Activated CD4-positive, alpha-beta T cell treated with anti-CD3 and anti-CD28 coated beads for 36 hours (primary cell): ENCODE measurements at places on chromosomes 7 and 10. TPM values are rescaled to one million over a fixed set of nuclear protein-coding genes. Genes with fewer than 3 reads are reported as not detected.

Gene H2BK1
- total RNA-seq = not detected

Gene PDLIM1
- total RNA-seq = 0.34 TPM

Gene ZNF722
- total RNA-seq = not detected

Gene GGCT
- 48.8 TPM for total RNA-seq

Gene SFTPA1
- not detected for total RNA-seq

Gene GNGT1
- total RNA-seq = not detected

Gene CLRN3
- total RNA-seq = not detected

Gene KLHDC10
- 14.2 TPM for total RNA-seq

Gene PNLIPRP2
- total RNA-seq = not detected

DNA sequence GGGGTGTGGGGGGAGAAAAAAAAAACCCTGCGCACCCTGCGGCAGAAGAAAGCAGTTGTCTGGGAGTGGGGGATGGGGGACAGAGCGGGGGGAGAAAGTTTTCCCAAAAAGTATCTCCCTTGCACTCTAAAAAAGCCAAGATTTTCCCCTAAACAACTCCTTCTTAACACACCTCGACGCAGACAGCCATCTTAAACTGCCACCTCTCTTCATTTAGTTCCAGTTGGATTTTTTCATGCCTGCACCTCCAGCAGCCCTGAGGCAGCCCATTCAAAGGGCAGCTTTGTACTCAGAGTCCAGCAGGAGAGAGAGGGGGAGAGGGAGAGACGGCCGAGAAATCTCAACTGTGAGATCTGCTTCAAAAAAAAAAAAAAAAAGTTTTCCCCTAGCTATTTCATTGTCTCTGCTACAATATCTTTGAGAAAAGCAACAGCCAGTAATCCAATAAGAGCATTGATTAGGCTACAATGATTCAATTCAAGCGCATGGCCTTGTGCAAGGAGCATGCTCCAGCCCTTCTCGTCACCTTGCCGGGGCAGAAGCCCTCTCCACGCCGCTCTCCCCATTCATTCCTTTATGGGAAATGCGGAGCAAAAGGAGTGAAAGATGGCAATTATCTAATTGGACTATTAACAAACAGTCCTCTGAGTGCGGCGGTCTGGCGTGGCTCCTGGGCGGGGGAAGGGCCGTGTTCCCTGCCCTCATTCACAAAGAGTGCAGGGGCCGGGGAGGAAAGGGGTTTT, 939 bp upstream of the VAX1 start:
- no peak overlapping the region for H3K27ac ChIP-seq
- H3K27me3 ChIP-seq = peaks cover 62% of the 10 kb centered on the region
- H3K4me3 ChIP-seq = no peak overlapping the region
- DNase-seq = no peak
- H3K4me1 ChIP-seq = peaks cover 12% of the 10 kb centered on the region

DNA sequence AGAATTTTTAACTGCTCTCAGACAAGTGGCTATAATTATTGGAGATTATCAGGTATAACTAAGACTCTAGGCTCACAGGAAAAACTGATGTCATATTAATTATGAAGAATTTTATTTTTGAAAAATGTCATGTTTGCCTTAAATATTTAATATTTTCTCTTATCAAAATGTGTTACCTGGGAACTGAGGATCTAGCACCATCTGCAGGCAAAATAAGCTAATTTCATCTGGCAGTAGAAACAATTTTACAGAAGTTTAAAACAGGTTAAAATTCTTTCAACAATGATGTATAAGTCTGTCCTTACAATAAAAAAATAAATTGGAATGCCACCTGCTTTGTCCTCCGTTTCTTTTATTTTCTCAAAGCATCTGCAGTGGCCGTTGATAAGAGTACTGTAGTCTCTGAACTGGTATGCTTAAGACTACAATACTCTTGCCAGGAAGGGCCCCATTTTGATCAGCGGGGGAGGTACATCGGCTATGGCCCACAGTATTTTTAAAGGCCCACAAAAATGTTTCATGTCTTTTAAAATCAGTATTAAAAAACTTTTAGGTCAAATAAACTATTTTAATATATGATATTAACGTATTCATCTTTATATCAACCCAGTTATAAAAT, 81.3 kb downstream of the VWDE start:
- no peak overlapping the region for H3K27ac ChIP-seq
- no peaks in the 10 kb centered on the region for H3K27me3 ChIP-seq
- H3K4me1 ChIP-seq = no peaks in the 10 kb centered on the region
- no peak overlapping the region for H3K4me3 ChIP-seq
- DNase-seq = peak; percentile 7

- H3K36me3 ChIP-seq = no peaks in the 10 kb centered on the region
- H3K4me1 ChIP-seq = no peaks in the 10 kb centered on the region
- no peak overlapping the region for H3K4me3 ChIP-seq
Measured at GRCh38 chr7:14092331-14092730, 102.9 kb upstream of the ETV1 start.

DNA sequence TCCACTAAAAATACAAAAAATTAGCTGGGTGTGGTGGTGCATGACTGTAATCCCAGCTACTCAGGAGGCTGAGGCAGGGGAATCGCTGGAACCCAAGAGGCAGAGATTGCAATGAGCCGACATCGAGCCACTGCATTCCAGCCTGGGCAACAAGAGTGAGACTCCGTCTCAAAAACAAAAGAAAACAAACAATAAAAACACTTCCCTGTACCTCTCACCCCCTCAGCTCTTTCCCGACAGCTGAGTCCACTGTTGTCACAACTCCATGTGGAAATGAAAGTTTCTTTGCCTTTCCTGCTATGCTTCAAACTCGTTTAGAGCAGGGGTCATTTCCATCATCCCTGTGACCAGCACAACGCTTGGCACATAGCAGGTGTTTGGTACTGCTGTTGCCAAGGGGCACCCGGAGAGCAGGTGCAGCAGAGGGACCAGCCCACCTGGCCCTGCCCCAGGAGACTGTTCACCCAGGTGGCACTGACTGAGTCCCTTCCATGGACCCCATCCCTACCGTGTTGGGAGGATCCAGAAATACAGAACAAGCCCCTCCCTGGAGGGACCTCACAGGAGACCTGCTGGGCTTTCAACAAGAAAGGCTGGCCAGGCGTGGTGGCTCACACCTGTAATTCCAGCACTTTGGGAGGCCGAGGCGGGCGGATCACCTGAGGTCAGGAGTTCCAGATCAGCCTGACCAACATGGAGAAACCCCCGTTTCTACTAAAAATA, 4.9 kb downstream of the TMEM130 start:
- H3K36me3 ChIP-seq = no peaks in the 10 kb centered on the region
- H3K27ac ChIP-seq = no peak overlapping the region
- no peak for DNase-seq
- H3K4me1 ChIP-seq = no peaks in the 10 kb centered on the region
- H3K27me3 ChIP-seq = peaks cover 11% of the 10 kb centered on the region

GRCh38 chr7:69820479-69821192, 222.4 kb downstream of the AUTS2 start:
- no peak overlapping the region for H3K4me3 ChIP-seq
- H3K36me3 ChIP-seq = no peaks in the 10 kb centered on the region

DNA sequence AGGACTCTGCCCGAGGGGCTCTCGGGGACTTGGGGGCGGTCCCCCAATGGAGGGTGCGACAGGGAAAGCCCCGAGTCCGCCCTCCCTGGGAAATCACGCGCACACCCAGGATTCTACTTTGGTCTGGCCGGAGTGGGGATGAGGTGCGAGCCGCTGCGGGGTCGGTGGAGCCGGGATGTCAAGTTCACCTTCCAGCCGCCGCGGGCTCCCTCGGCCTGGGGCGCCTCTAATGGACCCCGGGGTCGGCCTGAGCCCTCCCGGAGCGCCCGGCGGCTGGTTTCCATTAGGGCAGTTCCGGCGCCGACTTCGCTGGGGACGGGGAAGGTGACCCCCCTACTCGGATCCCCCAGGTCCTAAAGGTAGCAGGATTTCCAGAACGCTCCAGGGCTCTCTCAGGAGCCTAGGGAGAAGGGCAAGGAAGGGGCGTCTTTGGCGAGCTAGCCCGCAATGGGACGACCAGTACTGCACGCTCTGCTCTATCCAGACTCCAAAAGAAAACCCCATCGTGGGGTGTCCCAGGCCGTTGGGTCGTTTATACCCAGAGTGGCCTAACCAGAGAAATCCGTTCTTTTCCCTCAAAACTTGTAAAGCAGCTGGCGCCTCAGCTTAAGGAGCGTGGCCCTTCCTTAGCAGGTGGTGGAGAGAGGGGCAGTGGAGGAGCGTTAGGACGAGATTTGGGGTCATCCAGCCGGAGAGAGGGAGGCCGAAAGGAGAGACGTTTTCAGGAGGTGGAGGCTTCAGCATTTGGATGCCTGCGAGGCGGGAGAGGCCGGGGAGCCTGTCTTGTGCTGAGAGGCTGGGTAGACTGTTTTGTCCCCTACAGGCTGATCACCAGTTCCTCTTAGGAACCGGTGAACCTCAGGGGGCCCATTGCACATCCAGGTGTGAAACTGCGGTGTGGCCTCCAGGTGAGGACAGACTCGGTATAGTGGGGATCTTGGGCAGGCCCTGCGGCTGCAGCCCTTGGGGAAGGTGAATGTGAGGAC, 860 bp upstream of the WDR86 start:
- no peak overlapping the region for H3K4me3 ChIP-seq
- no peaks in the 10 kb centered on the region for H3K36me3 ChIP-seq
- no peak for DNase-seq

- H3K4me1 ChIP-seq = no peaks in the 10 kb centered on the region
- DNase-seq = no peak
- no peak overlapping the region for H3K4me3 ChIP-seq
- no peaks in the 10 kb centered on the region for H3K36me3 ChIP-seq
- peaks cover 7% of the 10 kb centered on the region for H3K27me3 ChIP-seq
- no peak overlapping the region for H3K27ac ChIP-seq
Measured at GRCh38 chr7:69710768-69711438, 112.6 kb downstream of the AUTS2 start.

DNA sequence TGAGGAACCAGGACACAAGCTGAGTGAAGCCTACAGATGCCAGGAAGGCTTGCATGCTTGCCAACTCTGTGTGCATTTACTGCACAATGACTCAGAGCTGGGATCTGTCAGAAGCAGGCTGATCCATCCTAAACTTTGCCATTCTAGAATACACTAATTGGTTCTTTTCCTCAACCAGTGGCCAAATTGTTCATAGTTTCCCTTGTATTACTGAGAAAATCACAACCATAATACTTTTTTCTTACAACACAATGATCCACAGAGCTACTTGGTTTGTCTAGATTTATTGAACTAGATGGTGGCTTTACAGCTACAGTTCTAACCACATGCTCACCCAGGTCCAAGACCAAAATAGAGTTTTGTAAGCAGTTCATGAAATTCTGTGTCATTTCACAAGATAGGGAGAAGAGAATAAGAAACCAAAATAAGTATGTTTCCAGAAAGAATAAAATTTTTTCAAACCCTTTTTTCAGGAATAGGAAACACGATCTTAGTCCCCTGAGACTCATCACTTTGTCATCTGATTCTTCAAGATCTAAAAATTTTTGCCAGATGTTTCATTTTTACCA, 21.0 kb upstream of the LRRC17 start:
- H3K27me3 ChIP-seq = no peaks in the 10 kb centered on the region
- no peak overlapping the region for H3K4me3 ChIP-seq
- no peak for DNase-seq
- no peaks in the 10 kb centered on the region for H3K36me3 ChIP-seq
- no peaks in the 10 kb centered on the region for H3K4me1 ChIP-seq

- H3K36me3 ChIP-seq = no peaks in the 10 kb centered on the region
- no peaks in the 10 kb centered on the region for H3K27me3 ChIP-seq
- no peaks in the 10 kb centered on the region for H3K4me1 ChIP-seq
- DNase-seq = no peak
Measured at GRCh38 chr7:126449611-126450268, 803.0 kb downstream of the GRM8 start.

- DNase-seq = peak; percentile 14
- peak within 1 kb of the TSS; percentile 41 for H3K4me3 ChIP-seq
- H3K27ac ChIP-seq = no peak within 1 kb of the TSS
- no peaks in the 10 kb centered on the region for H3K36me3 ChIP-seq
- H3K27me3 ChIP-seq = peaks cover 67% of the 10 kb centered on the region
Measured at GRCh38 chr7:29806208-29806994, at the start of gene WIPF3. TSS of gene WIPF3 (plus strand) at chr7:29806508. CDS start at chr7:29834725, 28,217 bp downstream.

GRCh38 chr10:28949005-28950004, 272.0 kb downstream of the BAMBI start:
- DNase-seq = no peak
- H3K36me3 ChIP-seq = no peaks in the 10 kb centered on the region
- H3K27me3 ChIP-seq = peaks cover 22% of the 10 kb centered on the region
- no peaks in the 10 kb centered on the region for H3K4me1 ChIP-seq
- no peak overlapping the region for H3K4me3 ChIP-seq

DNA sequence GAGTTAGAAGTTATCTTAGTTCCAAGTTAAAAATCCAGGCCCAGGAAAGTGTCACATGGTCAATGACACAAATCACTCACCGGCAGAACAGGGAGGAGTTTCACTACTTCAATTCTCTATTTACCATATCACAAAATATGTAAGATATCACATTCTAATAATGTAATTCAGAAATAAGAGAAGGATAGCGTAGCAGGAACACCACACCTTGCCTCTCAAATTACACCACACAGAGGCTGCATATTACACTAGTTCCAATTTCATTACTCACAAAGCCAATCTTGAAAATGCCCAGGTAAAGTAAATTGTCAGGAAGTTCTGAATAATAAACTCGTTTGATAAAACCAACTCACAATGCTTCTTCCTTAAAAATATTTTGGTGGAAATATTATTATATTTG, 169.2 kb downstream of the CTTNBP2 start:
- H3K36me3 ChIP-seq = no peaks in the 10 kb centered on the region
- no peak overlapping the region for H3K4me3 ChIP-seq
- DNase-seq = no peak
- no peak overlapping the region for H3K27ac ChIP-seq
- peaks cover 2% of the 10 kb centered on the region for H3K27me3 ChIP-seq

- peak overlapping the region; percentile 93 for H3K27ac ChIP-seq
- H3K4me3 ChIP-seq = peak overlapping the region; percentile 63
- peaks cover 88% of the 10 kb centered on the region for H3K4me1 ChIP-seq
Measured at GRCh38 chr10:14583252-14583651, 191.4 kb downstream of the FAM107B start.

- DNase-seq = no peak
- H3K27ac ChIP-seq = no peak overlapping the region
- peaks cover 13% of the 10 kb centered on the region for H3K27me3 ChIP-seq
Measured at GRCh38 chr10:95818668-95819067, 62.7 kb downstream of the ENTPD1 start.

DNA sequence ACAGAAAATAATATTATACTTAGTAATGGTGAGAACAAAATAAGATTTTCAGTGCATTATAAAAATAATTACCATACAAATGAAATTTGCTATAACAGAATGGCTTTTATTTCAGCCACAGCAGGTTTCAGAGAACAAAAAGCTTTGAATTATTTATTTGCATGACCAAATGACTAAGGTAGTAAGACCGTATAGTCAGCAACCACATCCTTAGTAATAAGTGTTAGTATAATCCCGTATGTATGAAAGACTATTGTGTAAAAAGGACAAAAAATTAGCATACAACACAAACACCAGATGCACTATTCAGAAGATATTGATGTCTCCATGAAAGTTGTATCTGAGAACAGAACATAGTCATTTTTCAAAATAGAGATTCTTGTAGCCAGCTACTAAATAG, 12.2 kb downstream of the PDZD8 start:
- H3K4me1 ChIP-seq = peaks cover 63% of the 10 kb centered on the region
- no peak overlapping the region for H3K4me3 ChIP-seq
- no peaks in the 10 kb centered on the region for H3K27me3 ChIP-seq
